ENCODE measurements at places on chromosomes 2 and 18.
A peak's percentile ranks its signal among the peaks of the same experiment; 100 is the strongest.

DNA sequence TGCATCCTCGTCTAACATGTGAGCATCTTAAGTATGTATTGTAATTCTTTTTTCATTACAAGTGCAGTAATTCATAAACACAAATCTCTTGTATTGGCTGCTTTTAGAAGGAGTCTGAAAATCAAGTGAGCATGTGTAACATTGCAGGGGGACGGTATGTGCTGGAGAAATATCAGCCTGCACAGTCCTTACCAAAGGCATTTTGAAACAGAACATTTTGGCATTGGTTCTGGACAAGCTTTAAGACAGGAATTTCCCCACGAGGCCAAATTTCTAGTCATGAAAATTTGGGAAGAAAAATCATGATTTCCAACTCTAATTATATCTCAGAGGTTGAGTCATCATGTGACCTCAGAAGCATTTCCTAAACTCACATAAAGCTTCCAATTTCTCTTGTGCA, 24.7 kb upstream of the NRP2 start:
- DNase-seq, result no peak

GRCh38 chr2:26628561-26629345, 12.4 kb downstream of the CIB4 start:
- DNase-seq, result no peak

DNA sequence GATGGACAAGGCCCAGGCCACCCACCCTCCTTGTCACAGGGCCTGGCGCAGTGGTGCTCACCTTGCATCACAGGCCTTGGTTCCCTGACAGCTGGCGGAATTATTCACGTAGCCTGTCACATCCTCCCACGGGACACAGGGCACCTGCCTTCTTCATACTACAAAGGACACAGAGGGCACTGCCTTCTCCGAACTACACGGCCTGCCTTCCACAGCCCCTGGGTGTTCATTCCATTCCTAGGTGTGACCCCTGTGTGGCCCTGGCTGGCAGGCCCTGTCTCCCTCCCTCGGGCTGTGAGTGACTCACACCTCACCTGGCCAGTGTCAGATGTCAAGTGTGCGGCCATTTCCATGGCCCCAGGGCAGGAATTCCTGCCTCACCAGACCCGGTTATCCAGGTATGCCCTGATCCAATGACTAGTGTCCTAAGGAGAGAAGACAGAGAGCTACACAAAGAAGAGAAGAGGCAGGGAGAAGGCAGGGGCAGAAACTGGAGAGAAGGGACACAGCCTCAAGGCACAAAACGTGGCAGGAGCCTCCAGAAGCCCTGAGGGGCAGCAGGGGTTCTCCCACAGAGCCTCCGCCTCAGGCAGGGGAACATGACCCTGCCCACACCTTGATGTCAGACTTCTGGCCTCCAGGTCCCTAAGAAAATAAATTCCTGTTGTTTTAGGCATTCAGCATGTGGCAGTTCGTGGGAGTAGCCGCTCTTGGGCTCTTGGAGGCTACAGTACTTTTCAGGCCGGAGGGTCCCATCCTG, 43.4 kb downstream of the MBP start:
- DNase-seq, result no peak

DNA sequence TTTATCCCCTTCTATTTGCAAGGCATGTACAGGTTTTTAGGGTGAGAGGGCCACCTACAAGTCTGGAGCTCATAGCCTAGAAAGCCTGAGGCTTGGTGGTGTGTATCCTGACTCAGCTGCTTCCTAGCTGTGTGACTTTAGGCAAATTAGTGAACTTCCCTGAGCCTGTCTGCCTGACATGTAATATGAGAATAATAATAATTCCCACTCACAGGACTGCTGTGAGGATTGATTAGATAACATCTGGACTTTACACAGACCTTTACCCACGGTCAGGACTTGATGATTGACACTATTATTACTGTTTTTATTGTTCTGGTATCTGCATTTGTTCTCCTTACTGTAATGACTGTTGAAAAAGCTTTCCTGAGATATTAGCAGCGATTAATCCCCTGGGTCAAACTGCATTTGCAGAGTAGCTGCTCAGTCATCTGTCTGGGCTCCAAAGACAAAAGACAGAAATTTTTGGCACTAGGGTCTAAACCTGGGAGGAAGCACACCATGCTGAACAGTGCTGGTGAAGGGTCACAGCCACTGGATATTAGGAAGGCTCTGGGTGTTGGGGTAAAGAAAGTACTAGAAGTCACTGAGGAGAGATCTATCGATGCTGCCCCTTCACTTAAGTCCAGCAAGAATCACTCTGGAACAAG, 276.5 kb upstream of the FN1 start:
- DNase-seq, result no peak

GRCh38 chr2:144524118-144525009, 4.4 kb upstream of the ZEB2 start:
- no peak for DNase-seq

- DNase-seq, result no peak
These were observed 348.7 kb downstream of the ARHGAP15 start for GRCh38 chr2:143477714-143478443.

DNA sequence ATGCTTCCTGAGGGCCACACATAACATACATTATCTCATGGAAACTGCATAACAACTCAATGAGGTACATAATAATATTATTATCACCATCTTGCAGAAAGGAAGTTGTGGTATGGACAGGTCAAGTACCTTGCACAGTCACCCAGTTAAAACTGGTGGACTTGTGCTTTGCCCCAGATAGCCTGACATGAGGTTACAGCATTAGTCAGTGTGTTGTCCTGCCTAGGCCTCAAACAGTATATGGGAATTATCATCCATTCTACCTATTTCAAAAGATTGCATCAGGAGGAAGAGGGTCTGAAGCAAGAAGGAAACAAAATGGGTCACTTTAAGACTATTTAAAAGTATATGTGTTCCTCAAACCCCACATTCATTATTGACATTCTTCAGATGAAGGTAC, 5.4 kb upstream of the ANTXR1 start:
- no peak for DNase-seq

DNA sequence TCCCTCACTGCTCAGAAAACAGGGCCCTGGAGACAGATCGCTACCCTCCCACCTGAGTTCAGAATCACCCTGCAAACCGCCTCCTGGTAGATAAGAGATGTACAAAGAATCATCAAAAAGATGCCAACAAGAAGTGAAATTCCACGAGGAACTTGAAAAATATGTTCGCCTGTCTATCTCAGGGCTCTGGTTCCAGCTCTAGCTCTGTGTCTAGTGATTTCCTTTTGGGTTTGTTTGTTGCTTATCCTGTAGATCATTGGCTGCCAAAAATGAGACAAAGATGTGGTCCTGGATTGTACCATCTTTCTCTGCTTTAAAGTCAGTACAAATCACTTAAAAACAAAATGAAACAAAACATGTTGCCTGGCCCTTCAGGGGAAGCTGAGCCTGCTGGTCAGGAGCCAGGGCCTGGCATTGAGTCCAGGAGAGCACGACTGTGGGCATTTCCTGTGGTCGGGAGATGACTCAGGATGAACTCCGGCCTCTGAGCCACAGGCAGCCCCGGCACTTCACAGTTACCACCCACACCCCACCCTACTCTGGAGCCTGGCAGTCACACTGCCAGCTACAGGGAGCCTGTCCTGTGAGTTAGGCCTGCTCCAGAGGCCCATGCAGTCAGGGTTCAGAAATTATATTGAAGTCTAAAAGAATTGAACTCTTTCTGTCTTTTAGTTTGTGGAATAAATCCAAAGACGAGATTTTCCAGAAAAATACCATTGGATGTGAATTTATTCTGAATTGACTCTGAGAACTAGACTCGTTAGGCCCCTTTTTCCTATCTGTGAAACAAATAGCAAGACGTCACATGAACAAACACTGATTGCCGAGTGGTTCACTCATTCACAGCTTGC, 8.0 kb upstream of the ITGB6 start:
- DNase-seq, result peak; percentile 58

DNA sequence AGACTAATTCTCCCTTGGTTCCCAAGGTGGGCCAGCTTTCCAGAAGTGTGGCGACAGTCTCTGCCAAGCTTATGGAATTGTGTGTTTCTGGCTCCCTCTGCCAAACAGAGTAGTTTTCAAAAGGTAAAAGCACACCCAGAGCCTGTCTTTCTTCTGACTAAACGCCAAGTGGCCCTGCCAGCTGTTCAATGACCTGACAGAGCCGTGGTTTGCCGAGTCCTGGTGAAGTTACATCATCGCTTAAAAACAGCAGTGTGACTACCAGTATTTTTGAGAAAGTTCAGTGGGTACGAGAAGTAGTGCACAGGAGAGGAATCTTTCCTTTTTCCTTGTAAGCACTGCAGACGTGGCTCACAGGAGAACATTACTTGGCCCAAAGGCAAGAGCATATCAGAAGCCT, 1.9 kb downstream of the PER2 start:
- peak; percentile 51 for DNase-seq

DNA sequence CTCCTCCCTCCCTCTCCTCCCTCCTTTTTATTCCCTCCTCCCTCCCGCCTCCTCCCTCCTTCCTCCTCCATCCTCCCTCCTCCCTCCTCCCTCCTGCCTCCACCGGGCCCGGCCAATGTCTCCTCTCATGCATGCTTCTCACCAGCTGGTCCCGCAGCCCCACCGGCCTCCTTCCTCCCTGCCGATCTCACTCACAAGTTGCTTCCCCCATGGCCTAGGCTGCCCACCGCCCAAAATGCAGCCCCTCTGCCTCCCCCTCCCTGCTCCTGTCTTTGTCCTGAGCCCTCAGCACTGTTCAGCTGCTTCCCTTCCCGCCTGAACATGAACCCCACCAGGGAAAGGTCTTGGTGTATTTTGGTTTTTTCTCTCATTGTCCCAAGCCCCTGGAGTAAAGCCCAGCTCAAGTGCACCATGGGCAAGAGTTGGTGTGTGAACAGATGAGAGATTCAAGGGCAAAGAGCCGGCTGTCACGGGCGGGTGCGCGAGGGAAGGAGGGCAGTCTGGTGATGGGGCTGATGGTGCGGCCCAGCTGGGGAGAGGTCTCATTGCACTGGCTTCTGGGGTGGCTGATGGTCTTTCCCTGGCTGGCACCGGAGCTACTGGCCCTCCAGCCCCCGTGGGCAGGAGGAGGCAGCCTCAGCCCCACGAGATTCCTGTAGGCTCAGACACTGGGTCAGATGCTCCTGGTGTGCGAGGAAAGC, 117.6 kb downstream of the TWIST2 start:
- DNase-seq, result no peak

DNA sequence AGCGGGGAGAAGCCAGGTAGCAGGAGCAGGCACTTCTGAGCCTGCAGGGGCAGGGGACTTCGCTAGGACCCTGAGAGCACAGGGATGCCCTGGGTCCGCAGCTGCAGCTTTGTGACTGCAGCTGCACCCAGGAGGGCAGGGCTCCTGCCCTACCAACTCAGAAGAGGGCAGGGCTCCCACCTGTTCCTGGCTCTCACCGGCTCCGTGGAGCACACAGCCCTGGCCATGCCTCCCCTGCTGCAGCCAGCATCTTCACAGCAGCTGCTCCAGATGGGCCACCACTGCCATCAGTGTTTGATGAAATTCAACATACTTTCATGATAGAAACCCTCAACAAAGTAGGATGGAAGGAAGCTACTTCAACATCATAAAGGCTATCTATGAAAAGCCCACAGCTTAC, 92.7 kb downstream of the FAM210A start:
- no peak for DNase-seq

DNA sequence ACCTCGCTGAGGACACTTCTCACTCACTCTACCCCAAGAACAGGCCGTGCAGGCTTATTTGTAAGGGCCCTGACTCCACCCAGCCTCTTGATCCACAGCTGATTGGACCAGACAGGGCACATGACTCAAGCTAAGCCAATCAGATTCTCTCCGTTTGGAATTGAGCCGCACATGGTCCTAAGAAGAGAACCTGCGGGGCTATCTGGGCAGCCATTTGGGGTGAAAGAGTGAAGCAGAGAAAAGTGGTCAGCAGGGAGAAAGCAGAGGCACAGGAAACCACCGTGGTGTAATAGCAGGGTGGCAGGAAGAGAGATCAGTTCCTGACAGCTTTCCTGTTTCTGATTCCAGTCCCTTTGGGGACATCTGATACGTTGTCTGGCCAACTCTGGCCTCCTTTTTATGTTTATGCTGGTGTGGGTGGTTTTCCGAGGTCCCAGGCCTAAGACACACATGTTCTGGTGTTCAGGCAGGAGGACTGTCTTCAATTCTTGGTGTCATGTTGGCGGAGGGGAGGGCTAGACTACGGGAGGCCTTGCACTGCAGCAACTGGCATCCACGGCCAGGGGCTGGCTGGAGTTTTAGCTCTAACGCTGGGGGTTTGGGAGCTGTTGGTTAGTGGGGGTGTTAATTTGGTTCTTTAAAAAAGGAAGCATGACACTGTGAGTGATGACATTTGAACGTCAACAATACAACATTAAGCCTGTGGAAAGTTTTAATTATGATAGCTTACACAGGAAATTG, 26.1 kb upstream of the SPTBN1 start:
- DNase-seq, result no peak

DNA sequence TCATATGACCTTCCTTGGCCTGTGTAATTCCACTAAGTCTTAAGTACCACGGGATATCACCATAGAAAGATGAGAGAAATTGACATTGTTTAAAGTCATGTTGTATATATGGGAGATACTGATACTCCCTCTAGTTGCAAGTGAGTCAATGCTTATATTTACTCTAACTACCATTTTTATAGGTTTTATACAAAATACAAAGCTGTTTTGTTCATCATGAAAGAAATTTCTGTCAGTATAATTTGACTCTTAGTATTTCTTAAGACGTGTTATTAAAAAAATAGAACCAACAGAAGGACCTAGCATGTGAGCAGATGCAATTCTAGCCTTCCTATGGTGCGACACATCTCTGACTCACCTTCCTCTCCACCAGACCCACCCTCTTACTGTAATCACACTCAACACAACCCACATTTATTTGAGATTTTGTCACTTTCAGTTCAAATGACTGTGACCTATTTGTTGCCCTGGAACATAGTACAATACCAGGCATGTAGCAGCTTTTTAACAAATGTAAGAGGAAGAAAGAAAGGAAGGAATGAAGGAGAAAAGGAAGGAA, 453.1 kb downstream of the CMPK2 start:
- no peak for DNase-seq

- DNase-seq, result no peak
These were observed 35.9 kb upstream of the MCFD2 start for GRCh38 chr2:46951290-46952064.

DNA sequence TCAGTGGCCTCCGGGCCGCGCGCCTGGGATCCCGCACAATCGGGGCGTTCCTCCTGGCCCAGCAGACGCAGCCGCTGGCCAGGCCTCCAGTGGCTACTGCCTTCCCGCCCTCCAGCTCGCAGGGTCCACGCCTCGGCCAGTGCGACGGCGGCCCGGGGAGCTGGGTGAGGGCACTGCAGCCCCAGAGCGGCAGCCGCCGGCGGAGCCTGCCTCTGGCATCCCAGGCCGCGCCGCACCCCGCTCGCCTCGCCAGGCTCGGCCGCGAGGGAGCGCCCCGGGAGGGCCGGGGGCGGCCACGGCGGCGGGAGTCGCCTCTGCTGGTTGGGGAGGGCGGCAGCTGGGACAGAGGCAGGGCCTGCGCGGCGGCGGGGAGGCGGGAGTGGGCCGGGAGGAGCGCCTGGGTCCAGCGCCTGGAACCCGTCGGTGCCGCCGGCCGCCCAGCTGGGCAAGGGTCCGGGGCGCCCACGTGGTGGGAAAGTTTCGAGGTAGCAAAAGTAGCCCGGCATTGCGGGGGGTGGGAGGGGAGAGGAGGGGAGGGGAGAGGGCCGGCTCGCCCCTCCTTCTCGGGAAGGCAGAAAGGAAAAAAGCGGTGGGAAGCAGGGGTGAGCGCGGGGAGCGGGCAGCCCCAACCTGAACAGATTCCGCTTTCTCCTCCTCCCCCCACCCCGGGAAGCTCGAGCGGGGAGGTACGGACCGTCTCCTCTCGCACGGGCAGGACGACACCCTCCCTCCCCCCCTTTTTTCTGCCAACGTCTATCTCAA, 1.5 kb upstream of the INHBB start:
- DNase-seq, result no peak

- DNase-seq, result no peak
These were observed 9.1 kb downstream of the RAX start for GRCh38 chr18:59264121-59264571.

Measured in HFF-Myc (cell line).